ENCODE measurements at places on chromosomes 4 and X. TPM values are rescaled to one million over a fixed set of nuclear protein-coding genes. Genes with fewer than 3 reads are reported as not detected.

GRCh38 chr4:6184169-6184568, 16.2 kb downstream of the JAKMIP1 start:
- no peak for DNase-seq

GRCh38 chrX:150507251-150507856, 61.1 kb upstream of the MTM1 start:
- no peak for DNase-seq

GRCh38 chr4:150986085-150986484, 29.0 kb downstream of the LRBA start:
- DNase-seq, result no peak

GRCh38 chr4:15868826-15869413, 69.6 kb downstream of the FGFBP1 start:
- no peak for DNase-seq

DNA sequence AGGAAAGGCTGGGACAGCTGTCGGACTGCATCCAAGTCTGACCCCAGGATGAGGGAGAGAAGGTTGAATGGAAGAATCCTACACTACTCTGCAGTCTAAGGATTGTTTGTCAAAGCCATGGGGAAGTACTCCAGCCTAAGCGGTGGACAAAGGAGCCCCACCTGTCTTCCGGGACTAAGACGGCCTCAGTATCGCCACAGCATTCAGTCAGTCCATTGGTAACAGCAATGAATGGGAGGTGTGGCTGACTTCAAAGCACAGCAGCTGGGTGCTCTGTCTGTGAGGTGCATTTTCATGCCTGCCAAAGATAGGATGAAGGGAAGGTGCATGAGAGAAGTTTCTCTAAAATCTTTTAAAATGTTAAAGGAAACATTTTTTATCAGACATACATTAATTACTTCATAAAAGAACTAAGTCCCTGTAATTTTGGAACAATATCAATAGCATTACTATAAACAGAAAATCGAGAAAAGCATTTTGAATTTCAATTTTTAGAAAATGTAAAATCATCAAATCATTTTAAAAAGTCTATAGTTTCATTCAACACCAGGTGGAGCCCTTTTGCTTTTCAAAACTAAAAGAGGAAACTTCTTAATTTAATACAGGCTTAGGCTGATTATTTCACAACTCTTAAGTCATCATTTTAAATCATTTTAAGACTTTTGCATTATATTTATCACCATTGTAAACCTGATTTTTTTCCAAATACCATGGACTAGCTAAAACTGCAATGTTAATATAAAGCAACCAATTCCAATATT, 27.6 kb upstream of the INTU start:
- no peak for DNase-seq

- peak; percentile 71 for DNase-seq
Observed at GRCh38 chrX:33725535-33726210, 406.4 kb downstream of the FAM47A start.

- no peak for DNase-seq
Observed at GRCh38 chr4:83282049-83282535, 2.5 kb downstream of the COQ2 start.

DNA sequence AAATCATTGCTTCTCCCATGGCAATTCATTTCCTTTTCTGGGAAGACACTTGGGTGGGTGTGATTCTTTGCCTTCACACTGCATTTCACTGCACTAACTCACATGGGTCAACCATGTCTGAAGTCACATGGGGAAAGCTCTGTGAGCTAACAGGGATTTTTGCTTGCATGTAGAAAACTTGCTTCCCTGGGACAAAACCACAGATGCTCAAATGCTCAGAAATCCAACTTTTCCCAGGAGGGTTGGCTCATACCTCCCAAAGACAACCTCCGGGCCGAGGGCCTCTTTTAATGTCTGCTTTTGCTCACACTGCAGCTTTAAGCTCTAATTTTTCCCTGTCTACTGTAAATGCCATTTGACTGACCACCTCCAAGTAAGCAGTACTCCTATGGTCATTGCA, 1695.2 kb downstream of the STIM2 start:
- no peak for DNase-seq

DNA sequence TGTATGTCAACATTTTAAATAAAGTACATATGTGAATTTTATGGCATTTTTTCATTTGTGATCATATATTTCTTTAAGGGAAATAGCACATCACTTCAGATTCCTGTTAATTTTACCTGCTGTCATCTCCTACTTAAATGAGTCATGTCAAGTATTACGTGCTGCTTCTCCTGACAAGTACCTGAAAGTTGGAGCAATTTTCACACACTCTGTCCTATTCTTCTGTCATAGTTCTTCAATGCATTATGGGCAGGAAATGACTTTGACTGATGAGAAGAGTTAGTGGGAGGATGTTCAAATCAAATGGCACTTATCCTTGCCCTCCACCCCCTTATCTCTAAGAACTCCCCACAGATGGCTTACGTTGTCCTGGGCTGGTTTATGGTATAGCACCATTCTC, 64.2 kb upstream of the SYTL5 start:
- DNase-seq, result no peak

DNA sequence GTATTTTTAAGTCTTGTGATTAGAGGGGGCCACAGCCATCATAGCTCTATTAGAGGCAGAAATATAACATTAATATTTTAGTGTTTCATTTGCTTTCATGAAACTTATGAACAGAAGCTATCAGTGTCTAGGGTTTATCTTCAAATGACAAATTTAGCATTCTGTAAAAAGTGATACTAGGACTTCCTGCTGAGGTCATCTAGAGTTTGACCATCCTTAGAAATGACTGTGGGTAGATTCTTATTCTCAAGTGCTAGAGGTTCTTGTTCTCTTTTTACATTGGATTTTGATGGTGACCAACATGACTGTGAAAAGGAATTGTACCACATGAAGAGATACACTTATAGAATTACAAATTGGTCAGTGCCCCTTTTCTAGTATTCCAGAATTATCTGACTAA, 568.6 kb downstream of the RPA4 start:
- no peak for DNase-seq

DNA sequence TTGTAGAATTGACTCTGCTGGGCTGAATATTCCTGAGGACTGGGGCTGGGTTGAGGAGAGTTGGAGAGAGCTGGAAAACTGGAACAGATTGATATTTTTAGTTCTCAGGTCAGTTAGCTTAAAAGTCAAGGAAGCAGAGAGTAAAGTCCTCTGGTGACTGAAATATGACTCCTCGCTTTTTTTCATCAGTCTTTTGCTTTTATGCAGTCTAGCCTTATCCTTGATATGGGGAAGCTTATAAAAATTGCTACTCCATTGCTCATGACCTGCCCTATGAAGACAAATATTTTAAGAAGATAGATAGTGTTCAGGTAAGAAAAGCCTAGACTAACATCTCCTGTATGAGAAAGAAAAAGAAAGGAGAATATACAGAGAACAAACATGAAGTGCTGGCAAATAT, 152.7 kb downstream of the C4orf33 start:
- DNase-seq, result no peak

The CFAP99 gene
- total RNA-seq, result not detected

GRCh38 chr4:180900781-180901180, 1342.4 kb upstream of the TENM3 start:
- no peak for DNase-seq

GRCh38 chrX:140389331-140389730, 115.5 kb downstream of the SOX3 start:
- no peak for DNase-seq

DNA sequence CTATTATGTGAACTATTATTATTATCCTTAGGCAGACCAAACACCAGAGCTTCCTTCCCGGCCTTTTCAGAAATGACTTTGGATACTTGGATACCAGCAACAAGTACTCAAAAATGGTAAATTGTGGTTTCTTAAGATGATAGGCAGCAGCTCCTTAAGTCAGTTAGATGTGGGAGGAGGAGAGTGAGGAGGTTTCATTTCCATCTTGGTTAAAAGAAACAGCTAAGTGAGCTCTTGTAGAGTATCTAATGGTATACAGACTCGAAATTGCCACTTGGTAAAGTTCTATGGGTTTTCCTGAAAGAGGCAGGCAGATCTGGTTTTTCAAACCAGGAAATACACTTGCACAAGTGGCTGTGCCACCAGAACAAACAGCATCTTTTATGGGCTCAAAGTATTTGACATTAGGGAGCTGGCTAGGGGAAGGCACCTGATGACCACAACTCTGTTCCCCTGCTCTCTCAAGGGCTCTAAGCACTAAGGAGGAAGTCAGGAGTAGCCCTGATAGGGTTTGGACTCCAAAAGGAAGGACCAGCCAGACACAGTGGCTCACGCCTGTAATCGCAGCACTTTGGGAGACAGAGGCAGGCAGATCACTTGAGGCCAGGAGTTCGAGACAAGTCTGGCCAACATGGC, 130.9 kb downstream of the TMEM164 start:
- DNase-seq, result no peak

GRCh38 chr4:79625361-79625760, 217.3 kb upstream of the GK2 start:
- DNase-seq, result no peak

The CXCL11 gene
- total RNA-seq, result not detected

GRCh38 chr4:174117445-174117844, 166.0 kb downstream of the FBXO8 start:
- no peak for DNase-seq

DNA sequence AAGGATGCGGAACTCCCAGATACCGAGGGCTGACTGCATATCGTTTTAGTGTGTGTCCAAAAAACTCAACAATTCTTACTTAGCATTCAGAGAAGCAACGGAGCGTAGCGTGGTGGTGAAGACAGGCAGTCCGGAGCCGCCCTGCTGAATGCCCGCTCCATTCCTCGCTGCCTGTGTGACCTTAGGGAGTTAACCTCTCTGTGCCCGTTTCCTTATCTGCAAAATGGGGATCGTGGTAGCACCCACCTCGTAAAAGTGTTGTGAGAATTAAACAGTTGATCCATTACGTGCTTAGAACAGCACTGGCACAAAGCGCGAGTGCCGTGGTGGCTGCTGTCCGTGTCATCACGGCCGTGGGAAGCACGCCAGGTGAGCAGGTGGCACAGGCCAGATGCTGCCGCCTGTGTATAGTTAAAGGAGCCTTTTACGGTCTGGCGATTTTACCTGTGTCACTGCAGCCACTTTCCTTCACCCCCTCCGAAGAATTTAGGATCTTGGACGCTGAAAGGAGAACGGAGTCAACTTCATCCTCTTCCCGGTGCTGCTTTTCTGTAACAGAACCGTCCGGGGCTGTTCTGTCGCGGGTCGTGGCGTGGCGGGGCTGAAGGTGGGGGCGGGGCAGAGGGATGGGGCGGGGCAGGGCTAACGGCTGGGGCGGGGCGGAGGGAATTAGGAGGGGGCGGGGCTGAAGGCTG, 885 bp downstream of the CCDC110 start:
- peak; percentile 86 for DNase-seq

The SLC4A4 gene
- 3.0 TPM for total RNA-seq

The GSX2 gene
- not detected for total RNA-seq

GRCh38 chr4:169342906-169343564, 72.3 kb upstream of the SH3RF1 start:
- DNase-seq, result no peak

GRCh38 chrX:74272230-74272629, 31.8 kb upstream of the ZCCHC13 start:
- no peak for DNase-seq

- DNase-seq, result no peak
Observed at GRCh38 chr4:119958983-119959382, 107.7 kb downstream of the MAD2L1 start.

The POU4F2 gene
- total RNA-seq, result not detected

DNA sequence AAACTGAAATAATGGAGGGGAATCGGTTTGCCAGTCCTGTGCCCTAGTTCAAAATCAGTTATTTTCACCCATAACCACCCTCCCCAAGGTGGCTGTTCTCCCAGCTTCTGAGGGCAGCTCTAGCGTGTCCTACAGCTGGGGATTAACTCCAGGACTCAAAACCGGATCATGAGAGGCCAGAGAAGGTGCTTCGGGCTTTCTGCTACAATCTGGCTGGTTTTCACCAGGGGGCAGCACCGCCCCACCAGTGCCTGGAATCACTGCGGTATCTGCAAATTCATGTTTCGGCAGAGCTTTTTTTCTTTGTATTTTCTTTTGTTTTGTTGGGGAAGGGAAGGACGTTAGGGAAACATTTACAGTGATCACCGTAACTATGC, 28.4 kb downstream of the PDHA1 start:
- peak; percentile 72 for DNase-seq

The DDX60 gene
- total RNA-seq, result 16.1 TPM

DNA sequence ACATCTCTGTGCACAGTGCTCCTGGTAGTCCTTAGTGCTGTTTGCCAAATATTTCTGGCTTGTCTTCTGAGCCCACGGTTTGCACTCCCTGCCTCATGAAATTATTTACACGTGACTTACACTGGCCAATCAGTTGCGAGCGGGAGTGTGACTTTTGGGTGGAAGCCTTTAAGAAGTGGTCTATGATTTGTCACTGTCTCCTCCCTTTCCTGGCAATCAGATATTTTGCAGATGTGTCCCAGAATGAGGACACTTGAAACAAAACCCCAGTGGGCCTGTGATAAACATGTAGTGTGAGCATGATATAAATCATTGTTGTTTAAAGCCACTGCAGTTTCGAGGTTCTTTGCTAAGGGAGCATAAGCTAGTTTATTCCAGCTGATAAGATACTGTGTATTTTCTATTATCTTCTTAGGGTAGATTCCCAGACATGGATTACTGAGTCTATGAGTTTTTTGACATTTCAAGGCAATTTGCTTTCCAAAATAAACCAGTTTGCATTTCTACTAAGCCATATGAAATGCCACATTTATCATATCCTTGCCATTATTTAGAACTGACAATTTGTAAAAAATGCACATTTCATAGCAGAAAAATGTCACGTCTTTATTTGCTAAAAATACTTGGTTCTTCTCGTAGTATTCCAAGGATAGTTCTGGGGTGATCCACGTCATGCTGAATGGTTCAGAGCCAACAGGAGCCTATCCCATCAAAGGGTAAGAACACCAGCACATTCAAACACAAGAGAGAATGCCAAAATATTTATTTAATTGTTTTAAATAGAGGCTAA, 12.0 kb downstream of the BST1 start:
- no peak for DNase-seq

- DNase-seq, result no peak
Observed at GRCh38 chr4:101307899-101308298, 39.4 kb downstream of the PPP3CA start.

DNA sequence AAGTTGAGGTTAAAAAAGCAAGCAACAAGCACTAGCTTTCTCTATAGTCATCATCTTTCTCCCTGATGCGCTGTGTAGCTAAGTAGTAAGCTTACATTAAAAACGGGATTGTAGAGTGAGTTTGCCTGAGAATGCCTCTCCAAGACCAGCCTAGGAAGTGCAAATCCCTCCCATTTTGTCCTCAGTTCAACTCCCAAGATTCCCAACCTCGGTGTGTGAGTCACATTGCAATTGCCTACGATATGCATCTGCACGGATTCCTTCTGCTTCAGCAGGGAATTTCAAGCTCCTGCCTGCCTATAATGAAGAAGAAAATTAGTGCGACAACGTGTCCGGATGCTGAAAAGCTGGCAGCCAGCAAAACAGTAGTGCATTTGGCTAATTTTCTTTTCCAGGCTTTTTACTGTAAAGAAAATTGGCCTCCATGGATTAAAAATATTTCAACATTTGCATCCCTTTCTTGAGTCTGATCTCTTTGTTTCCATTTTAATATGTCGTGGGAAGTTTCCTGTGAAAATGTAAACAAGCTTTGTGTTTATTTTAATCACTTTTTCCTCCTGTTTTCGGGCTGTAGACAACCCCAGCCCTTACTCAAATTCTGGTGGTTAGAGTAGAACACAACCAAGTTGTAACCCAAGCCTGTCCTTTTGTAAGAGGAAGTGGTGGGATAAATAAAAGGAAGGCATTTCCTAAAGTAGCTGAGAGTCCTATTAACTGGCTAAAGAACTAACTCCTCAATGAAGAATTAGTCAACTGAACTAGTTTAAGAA, 58.4 kb upstream of the TET2 start:
- DNase-seq, result no peak

- DNase-seq, result no peak
Observed at GRCh38 chr4:107896646-107897045, 34.7 kb upstream of the CYP2U1 start.
